ENCODE measurements at places on chromosomes 5 and 9.

DNA sequence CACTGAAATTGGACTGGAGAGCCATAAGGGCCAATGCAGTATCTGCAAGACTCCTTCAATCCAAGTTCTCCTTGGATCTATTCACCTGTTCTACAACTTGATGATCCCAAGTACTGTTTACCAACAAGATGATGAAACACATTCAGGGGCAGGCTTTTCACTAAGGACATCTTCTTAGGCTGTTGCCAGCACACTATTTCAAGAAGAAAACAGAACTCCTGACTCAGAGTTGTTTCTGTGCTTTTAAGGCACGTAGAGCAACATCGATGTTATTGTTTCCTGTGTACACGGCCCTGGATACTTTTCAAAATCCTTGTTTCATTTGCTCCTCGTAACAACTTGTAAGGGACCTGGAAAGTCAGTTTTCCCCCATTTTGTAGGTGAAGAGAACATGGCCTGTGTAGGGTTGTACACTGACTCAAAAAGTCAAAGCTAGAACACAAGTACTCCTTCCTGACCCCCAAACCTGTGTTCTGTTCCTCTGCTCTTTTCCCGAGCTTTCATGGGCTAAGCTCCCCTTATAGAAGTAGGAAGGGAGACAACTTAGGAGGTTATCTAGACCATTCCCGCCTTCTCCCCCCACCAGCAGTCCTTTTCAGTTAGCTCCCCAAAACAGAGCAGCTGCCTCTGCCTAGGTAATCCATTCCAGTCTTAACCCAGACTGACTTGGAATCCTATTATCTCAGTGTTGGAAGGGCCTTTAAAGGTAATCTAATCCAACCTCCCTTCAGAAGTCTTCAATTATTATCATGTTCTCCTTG lies 5.2 kb upstream of the MGAT1 start:
- DNase-seq, result no peak

GRCh38 chr5:169711551-169712225 lies 74.6 kb downstream of the DOCK2 start:
- DNase-seq, result no peak

- DNase-seq, result no peak
These were observed 108.8 kb downstream of the ANXA1 start for GRCh38 chr9:73260506-73260905.

- DNase-seq, result no peak
These were observed 16.4 kb upstream of the RNF180 start for GRCh38 chr5:64149268-64149667.

- DNase-seq, result no peak
These were observed 1.2 kb downstream of the DIPK1B start for GRCh38 chr9:136713550-136713949.

All from HCT116 (cell line).